ENCODE measurements at places on chromosomes 4 and X. TPM values are rescaled to one million over a fixed set of nuclear protein-coding genes. Genes with fewer than 3 reads are reported as not detected.

Gene CCDC110
- total RNA-seq: 3.3 TPM

Gene ENOPH1
- 41.4 TPM for total RNA-seq

Gene GPRASP1
- total RNA-seq: 0.20 TPM

Gene SSX4
- not detected for total RNA-seq

Gene REPS2
- total RNA-seq: 1.1 TPM

Gene RS1
- not detected for total RNA-seq

Gene TEX13C
- total RNA-seq: not detected

Gene SMARCAD1
- total RNA-seq: 30.8 TPM

Gene LDB2
- total RNA-seq: 0.98 TPM

GRCh38 chr4:1318488-1319213 is 28.4 kb upstream of the UVSSA start:
- DNase-seq: no peak

- DNase-seq: no peak
Measured at GRCh38 chrX:154548028-154548316, 552 bp downstream of the IKBKG start.

GRCh38 chrX:78945186-78945912 is at the start of gene P2RY10:
TSS of gene P2RY10 (plus strand) at chrX:78945391. CDS start at chrX:78960521, 15,130 bp downstream.
- DNase-seq: no peak

- no peak for DNase-seq
Measured at GRCh38 chrX:35700121-35700520, 98.0 kb upstream of the MAGEB16 start.

DNA sequence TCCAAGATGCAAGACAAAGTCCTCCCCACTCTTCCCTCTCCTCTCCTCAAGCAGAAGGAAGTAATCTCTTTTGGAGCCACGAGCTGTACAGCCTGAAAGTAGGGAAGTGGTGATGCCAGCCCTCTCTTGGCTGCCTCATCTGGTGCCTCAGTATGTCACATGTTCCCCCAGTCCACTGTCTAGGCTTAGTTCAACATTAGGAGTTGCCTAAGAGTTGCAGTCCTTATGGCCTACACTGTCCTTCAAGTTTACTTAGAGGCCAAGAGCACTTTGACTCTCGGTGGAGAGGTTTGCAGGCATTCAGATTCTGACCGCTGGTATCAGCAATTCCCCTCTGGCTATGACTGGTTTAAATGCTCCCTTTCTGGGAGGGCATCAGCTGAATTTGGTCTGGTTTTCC is 735.6 kb downstream of the GLUD2 start:
- DNase-seq: no peak

DNA sequence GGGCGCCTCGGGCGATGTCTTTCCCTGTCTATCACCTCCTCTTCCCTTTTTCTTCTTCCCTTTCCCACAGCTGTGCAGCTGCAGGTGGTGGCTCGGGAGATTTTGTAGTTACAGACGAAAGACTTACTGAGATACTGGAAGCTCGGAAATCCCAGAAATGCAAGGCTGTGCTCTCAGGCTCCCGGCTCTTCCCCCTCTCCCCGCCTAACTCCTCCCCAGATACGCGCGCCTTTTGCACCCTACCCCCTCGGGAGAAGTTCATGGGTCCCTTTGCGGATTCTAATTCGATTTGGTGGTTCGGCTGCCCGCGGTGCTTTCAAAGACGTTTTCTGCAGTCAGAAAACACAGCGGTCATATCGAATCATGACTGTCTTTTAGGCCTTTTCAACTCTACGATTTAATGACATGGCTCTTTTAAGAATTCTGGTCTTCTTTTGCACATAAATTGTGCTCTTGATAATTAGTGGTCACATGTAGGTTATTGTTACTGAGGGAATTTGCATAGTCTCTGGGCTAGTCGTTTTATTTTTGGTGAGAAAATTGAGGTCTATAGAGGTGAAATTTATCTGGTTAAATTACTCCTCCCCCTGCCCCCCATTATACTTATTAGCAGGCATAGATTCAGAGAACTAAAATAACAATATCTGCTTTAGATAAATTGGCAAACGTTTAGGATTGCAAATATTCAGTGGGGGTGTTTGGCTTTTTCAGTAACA is 1.6 kb downstream of the SEPTIN11 start:
- peak; percentile 64 for DNase-seq

DNA sequence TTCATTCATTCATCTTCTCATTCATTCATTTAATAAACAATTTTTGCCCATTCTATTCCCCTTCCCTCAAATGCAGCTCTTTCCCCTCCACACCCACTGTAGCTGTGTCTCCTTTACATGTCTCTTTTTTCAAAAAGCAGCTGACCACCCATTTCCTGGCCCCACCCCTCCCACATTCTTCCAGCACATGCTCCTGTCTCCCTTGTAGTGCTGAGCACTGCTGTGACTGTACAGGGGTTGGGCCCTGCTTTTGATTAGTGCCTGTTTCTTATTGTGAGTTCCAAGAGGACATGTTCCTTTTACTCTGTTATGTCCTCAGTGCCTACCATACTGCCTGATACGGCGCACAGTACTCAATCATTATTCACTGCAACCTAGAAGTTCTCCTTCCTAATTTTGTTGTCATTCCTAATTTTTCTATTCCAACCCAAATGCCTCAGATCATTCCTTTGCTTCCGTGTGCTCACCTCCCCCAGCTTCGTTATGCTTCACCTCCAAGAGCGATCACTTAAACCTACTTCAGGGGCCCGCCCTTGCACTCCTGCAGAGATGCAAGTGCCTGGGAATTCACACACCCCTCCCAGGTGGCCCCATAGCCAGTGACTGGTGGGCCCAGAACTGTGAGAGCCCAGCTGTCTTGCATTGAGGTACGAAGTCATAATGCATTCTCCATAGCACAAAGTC is 152.2 kb downstream of the STK32B start:
- DNase-seq: peak; percentile 17

GRCh38 chr4:102629673-102630072 is 128.5 kb downstream of the NFKB1 start:
- DNase-seq: no peak

- DNase-seq: no peak
Measured at GRCh38 chrX:93637591-93637990, 35.8 kb downstream of the NAP1L3 start.

DNA sequence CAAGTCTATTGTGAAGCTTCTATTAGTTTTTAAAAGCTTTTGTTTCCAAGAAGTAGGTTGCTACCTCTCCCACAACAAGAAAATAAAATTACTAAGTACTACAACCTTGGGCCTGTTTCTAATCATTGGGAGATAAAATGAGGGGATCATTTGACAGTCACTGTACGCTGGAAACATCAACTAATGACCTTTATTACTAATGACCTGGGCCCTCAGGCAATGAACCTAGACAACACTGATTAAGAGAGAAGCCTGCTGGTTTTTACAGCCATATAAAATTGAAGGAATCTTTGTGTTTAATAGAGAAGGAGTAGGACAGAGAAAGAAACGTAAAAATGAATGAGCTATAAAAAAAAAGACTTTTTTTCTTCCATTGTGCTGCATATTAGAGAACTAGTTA is 1000.9 kb downstream of the STPG2 start:
- DNase-seq: no peak

DNA sequence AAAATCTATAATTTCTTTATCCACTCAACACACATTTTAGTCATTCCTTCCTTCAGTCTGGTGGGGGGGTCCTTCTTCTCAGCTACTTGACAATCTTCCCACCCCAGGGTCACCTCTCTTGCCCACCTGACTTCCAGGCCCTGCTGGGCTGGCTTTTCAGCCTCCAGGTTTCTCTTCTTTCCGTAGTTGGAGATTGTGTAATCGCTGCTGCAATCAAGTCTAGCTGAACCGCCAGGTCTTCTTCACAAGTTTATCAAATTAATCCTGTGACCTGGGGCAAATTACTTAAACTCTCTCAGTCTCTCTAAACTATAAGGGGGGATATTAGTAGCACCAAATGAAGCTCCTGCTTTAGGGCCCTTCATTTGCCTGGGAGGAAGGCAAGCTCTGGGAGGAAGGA is 102.9 kb upstream of the TNIP3 start:
- DNase-seq: no peak

GRCh38 chrX:826448-826847 is 195.9 kb downstream of the SHOX start:
- no peak for DNase-seq

DNA sequence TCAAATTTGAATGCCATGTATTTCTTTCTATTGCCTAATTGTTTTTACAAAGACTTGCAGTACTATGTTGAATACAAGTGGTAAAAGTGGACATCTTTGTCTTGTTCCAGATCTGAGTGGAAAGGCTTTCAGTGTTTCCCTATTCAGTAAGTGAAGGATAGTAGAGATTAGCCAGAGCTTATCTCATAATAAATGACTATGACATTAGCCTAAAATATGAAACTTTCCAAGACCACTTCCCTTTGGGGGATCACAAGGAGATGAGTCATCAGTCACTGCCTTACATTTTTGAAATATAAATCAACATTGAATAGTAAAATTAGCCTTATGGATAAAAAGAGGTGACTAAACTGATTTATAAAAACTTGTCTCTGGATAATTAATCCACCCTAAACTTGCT is 554.1 kb upstream of the MAGEB2 start:
- peak; percentile 44 for DNase-seq

DNA sequence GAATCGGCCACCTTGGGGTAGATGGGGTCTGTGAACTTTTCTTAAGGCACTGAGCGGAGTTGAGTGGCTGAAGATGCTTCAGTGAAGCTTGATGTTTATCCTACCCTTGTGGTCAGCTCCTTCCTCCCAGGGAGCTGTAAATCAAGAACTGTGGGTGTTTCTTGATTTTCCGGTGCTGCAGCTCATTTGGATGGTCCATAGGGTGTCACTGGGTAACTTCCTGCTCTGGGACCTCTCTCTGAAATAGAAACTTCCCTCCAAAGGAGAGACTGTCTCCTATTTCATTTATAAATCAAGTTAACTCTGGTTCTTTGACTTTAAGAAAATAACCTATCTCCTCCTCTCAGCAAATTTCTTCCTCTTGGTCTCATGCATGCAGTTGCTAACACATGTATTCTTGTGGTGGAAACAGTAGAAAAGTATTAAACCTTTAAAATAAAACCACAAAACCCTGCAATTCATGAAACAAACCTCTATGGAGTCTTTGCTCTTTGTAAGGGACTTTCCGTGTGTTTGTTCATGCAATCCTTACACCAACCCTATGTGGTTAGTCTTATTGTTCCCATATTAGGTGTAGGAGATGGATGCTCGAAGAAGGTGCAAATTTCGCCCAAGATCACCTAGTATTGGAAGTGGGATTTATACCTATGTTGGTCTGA is 110.3 kb downstream of the SHROOM3 start:
- peak; percentile 82 for DNase-seq

- DNase-seq: no peak
Measured at GRCh38 chr4:163611784-163612445, 117.4 kb downstream of the TMA16 start.

DNA sequence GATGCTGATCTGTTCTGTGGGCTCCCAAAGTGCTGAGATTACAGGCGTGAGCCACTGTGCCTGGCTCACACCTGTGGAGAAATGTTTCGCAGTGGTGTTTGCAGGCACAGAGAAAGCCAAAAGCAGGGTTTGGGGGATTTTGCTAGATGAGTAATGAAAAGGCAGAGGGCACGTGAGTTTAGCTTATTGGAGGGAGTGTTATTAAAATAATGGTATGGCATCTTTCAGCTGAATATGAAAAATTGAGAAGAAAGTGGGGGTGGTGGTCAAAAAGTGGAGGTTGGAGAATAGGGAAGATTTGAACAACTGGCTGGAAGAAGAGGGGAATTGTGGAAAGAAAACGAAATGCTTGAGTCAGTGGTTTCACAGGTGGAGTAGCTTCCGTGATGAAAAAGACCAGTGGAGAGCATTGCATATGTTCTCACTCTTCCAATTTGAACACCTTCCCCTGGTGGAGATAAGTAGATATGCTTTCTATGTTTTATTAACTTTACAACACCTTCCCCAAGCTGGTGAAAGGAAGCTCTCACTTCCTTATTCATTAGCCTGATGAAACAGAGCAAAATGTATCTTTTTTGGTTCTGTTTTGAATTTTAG is 1.1 kb upstream of the CHST7 start:
- DNase-seq: no peak

GRCh38 chrX:39437670-39438441 is 636.6 kb downstream of the MID1IP1 start:
- DNase-seq: no peak

DNA sequence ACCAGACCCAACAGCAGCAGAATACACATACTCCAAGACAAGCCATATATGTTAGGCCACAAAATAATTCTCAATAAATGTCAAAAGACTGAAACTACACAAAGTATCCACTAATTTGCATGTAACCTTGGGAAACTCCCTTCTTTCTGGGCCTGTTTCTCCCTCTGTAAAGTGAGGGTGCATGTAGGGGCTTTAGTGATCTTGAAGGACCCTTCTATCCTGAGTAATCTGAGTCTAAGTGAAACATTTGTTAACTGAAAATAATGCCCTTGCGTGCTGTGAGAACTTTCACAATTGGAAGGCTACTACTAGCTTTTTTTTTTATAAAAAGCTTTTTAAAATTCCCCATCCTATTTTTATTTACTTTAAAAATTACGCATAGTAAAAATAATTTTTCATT is 125.2 kb downstream of the NEXMIF start:
- DNase-seq: no peak

GRCh38 chr4:82591592-82591991 is 29.8 kb upstream of the TMEM150C start:
- no peak for DNase-seq

DNA sequence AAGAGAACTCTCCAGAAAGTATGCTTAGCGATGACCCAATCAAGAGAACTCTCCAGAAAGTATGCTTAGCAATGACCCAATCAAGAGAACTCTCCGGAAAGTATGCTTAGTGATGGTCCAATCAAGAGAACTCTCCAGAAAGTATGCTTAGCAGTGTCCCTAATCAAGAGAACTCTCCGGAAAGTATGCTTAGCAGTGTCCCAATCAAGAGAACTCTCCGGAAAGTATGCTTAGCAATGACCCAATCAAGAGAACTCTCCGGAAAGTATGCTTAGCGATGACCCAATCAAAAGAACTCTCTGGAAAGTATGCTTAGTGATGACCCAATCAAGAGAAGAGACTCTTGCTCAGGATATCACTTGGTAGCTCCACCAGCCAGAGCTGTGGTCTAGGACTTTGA is 92.5 kb downstream of the AFAP1 start:
- DNase-seq: no peak

GRCh38 chr4:26141051-26141721 is 179.6 kb upstream of the RBPJ start:
- DNase-seq: peak; percentile 36

DNA sequence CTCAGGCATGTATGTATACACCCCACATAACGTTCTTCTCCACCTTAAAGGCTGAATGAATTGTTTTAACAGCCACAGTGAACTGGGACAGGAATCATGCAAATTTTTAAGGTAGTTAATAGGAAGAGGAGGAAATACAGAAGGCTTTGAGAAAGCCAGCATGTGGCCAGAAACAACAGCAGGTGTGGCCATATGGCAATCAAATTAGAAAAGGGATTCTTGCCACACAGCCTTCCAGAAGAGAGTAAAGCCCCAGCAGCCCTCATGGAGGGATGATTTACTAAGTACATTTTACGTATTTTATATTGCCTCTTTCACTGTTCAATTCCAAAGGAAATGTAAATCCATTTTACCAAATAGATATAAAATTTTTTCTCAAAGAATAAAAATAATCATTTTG is 792.2 kb downstream of the ADGRL3 start:
- DNase-seq: no peak
